Prostate gland (tissue), 2 donors: ENCODE measurements at places on chromosomes 13 and 19. TPM values are rescaled to one million over a fixed set of nuclear protein-coding genes. Genes with fewer than 3 reads are reported as not detected.

DNA sequence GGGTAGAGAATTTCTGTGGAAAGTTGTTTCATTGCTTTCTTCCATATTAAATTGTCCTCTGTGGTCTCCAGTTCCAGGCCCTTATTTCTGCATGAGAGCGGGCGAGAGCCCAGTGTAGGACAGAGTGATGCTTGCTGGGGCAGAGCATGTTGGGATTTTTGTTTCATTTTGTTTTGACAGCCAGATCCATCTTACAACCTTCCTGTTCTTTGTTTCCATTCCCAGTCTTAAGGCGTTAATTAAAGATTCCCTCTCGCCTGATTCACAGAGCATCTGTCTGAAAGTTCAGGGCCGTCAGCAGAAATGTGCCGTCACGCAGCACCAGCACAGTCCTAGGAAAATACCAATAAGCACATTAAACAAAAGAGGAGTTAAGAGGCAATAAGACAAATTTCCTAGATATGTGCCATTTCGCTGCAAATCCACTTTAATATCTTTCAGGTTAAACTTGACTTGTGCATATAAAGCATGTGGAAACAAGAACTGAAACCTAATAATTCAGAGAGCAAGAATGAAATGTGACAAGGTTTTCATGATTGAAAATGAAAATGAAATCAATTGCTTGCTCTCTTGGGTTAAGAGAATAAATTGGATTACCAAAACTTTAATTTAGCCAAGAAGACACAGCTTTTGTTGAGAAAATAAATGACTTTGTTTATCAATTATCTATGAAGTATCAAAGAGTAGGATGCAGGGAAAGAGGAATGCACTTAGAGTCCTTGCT, 210.7 kb upstream of the SLC10A2 start:
- no peak overlapping the region for H3K4me3 ChIP-seq
- no peaks in the 10 kb centered on the region for H3K4me1 ChIP-seq
- H3K27me3 ChIP-seq = no peaks in the 10 kb centered on the region
- no peak overlapping the region for H3K27ac ChIP-seq
- no peak for DNase-seq
- no peaks in the 10 kb centered on the region for H3K36me3 ChIP-seq

- no peak overlapping the region for H3K4me3 ChIP-seq
- H3K36me3 ChIP-seq = no peaks in the 10 kb centered on the region
- no peaks in the 10 kb centered on the region for H3K27me3 ChIP-seq
- H3K27ac ChIP-seq = no peak overlapping the region
- H3K4me1 ChIP-seq = no peaks in the 10 kb centered on the region
Measured at GRCh38 chr13:84917252-84917878, 881.9 kb downstream of the SLITRK6 start.

GRCh38 chr13:45353895-45354294, 12.9 kb upstream of the TPT1 start:
- H3K4me3 ChIP-seq = no peak overlapping the region
- no peaks in the 10 kb centered on the region for H3K4me1 ChIP-seq
- H3K36me3 ChIP-seq = no peaks in the 10 kb centered on the region
- no peak overlapping the region for H3K27ac ChIP-seq
- DNase-seq = no peak

DNA sequence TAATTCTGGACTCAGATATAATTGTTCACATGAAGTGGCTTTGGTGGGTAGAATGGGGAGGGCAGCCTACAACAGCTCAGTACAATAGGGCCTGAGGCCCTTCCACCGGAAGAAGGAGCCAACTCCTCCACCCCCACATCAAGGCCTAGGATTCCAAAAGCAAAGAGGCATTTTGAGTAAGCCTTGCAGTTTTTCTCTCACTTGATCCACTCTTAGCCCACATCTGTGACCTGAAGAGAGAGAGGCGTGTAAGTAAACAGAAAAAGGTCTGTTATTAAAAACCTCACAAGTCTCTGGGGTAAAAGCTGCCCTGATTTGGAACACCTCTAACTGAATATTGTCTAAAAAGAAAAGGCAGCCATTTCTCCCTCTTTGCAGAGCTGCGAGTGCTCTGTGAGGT, 214.1 kb upstream of the KL start:
- H3K4me1 ChIP-seq = no peaks in the 10 kb centered on the region
- DNase-seq = no peak
- no peaks in the 10 kb centered on the region for H3K36me3 ChIP-seq
- no peaks in the 10 kb centered on the region for H3K27me3 ChIP-seq
- no peak overlapping the region for H3K4me3 ChIP-seq

The MED4 gene
- 36.4 TPM for total RNA-seq

DNA sequence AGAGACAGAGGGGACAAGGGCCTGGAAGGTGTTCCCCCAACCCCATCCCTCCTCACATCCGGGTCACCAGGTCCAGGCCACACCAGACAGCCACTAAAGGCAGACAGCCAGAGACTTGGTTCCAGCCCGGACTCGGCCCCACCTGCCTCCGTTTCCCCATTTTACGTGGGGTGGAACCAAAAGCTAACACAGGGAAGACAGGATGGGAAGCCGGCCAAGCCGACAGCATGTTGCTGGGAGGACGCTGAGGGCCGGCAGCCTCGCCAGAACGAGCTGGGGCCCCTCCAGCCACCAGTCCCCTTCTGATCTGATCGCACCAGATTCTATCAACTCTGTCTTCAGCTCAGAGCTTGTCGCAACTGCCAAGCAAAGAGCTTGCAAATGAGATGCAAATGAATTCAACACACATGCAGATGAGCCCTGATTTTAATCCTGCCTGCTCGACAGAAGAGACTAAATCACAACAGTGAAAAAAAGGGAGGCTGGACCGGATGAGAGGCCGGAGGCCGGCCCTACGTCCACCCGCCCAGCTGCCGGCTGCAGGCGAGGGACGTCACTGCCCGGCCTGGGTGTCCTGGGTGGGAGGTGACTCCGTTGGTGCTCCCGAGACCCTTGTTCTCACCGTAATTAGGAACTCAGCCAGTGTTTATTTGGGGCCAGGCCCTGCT, 17.5 kb upstream of the SHC2 start:
- no peak overlapping the region for H3K27ac ChIP-seq
- no peaks in the 10 kb centered on the region for H3K36me3 ChIP-seq
- H3K4me3 ChIP-seq = no peak overlapping the region
- no peak for DNase-seq
- H3K27me3 ChIP-seq = no peaks in the 10 kb centered on the region

- peaks cover 6% of the 10 kb centered on the region for H3K36me3 ChIP-seq
- H3K27ac ChIP-seq = no peak overlapping the region
- no peaks in the 10 kb centered on the region for H3K4me1 ChIP-seq
- no peaks in the 10 kb centered on the region for H3K27me3 ChIP-seq
- H3K4me3 ChIP-seq = no peak overlapping the region
Measured at GRCh38 chr13:113630296-113630695, 27.7 kb downstream of the ATP4B start.

DNA sequence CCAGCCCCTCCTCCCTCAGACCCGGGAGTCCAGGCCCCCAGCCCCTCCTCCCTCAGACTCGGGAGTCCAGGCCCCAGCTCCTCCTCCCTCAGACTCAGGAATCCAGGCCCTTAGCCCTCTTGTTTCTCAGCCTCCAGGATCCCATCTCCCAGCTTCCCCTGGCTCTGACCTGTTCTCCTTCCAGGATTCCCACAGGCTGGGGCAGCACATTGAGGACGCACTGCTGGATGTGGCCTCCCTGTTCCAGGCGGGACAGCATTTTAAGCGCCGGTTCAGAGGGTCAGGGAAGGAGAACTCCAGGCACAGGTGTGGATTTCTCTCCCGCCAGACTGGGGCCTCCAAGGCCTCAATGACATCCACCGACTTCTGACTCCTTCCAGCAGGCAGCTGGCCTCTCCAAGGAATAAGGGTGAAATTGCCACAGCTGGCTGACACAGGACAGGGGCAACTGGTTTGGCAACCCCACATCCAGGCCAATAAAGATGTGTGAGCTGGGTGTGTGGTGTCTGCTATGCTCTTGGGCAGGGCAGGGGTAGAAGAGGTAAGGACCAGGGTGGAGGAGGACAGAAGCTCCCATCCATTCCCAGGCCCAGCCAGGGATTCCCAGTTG, 22.4 kb downstream of the CPT1C start:
- no peak overlapping the region for H3K27ac ChIP-seq
- H3K27me3 ChIP-seq = no peaks in the 10 kb centered on the region
- peak; percentile 30 for DNase-seq
- H3K36me3 ChIP-seq = no peaks in the 10 kb centered on the region

DNA sequence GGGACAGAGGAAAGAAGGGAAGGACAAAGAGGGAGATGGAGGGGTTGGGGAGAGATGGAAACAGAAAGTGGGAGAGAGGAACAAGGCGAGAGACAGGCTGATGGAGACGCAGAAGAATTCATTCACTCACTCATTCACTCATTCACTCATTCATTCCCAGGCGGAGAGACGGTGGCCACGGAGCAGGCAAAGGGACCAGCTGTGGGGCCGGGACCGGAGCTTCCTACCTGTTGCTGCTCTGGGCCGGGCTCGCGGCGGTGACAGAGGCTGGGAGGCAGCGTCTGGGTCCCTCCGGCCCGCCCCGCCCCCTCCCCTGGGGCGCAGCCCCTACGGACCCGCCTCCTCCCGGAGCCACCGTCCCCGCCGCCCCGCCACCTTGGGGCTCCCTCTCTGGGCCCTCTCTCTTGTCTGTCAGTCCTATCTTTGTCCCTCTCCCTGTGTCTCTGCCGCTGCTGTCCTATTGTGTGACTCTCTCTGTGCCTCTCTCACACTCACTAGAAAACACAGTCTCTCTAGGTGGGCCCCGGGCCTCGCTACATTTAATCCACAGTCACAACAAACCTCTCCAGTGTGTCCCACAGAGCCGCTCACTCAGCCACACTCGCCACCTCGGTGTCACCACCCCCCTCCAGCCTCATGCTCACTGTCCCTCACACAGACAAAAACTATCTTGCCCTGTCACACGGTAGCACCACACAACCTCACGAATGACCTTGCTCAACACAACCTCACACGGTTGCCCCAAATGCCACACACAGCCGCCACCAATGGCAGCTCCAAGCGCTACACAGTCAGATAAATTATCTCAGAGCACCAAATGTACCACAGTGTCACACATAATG, at the start of gene GNG8:
Gene GNG8 (minus strand): TSS at position 283 of the 842 bp plus-strand sequence. CDS start 1,520 bp downstream, outside the sequence.
- no peaks in the 10 kb centered on the region for H3K27me3 ChIP-seq
- H3K4me3 ChIP-seq = no peak within 1 kb of the TSS
- no peaks in the 10 kb centered on the region for H3K36me3 ChIP-seq

The TBXA2R gene
- 4.0 TPM for total RNA-seq

The YJEFN3 gene
- total RNA-seq = 8.1 TPM

The LYPD3 gene
- 9.8 TPM for total RNA-seq

The MAST1 gene
- total RNA-seq = 2.4 TPM

DNA sequence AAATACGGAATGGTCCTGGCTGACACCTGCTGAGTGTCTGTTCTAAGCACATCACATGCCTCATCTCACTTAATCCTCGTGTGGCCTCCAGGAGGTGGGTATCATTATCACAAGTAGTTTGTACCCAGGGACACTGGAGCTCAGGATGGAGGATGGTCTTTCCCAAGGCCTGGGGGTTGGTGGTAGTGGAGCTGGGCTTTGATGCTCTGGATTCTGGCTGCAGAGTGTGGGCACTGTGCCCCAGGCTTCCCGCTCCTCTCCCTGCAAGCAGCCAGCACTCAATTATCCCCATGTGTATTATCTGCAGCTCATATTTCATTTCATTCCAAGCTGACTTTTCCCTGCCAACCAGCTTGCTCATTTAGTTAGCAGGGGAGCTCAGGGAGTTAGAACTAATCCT, 52.1 kb downstream of the SIAH3 start:
- no peaks in the 10 kb centered on the region for H3K27me3 ChIP-seq
- no peaks in the 10 kb centered on the region for H3K4me1 ChIP-seq
- H3K27ac ChIP-seq = no peak overlapping the region
- DNase-seq = no peak
- no peaks in the 10 kb centered on the region for H3K36me3 ChIP-seq

DNA sequence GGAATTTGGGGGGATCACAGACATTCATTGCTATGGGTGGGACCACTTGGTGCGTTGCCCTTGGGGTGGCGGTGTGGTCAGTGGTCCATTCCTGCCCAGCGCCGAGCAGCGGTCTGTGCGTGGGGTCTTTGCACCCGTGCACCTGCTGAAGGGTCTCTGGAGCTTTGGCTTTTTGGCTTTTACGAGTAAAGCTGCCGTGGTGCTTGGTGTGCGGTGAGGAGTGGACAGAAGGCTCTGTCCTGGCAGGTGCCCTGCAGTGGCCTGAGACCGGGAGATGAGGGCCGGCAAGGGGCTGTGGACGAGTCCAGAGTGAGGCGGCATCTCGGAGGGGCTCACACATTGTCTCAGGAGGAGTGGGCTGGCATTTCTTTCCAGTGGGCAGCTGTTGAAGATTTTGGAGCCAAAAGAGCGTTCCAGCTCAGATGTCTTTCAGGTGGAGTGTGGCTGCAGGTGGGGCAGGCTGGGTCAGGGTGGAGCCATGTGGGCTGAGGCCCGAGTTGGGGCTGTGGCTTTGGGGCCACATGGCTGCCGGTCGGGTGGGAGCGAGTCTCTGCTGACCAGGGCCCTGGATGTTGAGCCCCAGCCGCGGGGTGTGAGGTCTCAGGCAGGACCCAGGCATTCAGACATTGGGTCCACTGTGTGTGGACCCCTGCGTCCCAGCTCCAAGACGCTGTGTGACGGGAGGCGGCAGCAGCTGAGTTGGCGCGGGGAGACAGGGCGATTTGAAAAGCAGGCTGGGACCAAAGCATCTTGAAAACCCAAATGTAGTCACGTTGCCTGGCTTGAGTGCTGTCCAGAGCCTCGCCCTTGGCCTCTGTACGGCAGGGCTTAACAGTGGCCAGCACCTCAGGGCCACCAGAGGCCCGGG, 11.7 kb downstream of the GNA11 start:
- H3K36me3 ChIP-seq = no peaks in the 10 kb centered on the region
- no peak overlapping the region for H3K4me3 ChIP-seq
- no peak overlapping the region for H3K27ac ChIP-seq

DNA sequence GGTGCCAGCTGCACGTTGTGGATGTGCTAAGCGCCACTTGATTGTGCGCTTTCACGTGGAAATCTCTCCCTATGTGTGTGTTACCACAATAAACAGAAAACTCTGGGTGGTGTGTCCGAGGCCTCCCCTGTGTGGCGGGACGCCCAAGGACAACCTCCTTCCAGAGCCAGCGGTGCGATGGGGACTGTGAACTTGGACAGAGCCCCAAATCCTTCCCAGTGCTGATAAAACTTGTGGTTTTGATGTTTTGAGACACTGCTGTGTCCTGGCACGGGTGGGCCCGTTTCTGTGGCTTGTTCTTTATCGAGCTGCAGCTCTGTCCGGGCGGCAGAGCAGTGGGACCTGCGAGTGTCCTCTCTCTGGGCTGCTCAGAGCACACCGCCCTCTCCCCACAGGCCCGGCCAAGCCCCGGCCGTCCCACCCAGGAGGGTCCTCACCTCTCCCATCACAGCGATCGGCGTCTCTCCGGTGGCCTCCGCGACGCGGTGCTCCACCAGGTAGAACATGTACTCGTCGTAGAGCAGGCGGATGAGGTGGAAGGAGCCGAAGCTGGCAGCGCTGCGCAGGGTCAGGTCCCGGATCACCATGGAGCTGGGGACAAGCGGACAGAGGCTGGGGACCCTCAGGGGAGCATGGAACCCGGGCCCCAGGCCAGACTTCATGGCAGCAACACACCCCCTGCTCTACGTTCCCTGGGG, 18.8 kb upstream of the RANBP3 start:
- no peak for DNase-seq
- H3K4me3 ChIP-seq = no peak overlapping the region
- no peak overlapping the region for H3K27ac ChIP-seq
- no peaks in the 10 kb centered on the region for H3K27me3 ChIP-seq

GRCh38 chr19:50255115-50255514, 51.7 kb downstream of the MYH14 start:
- no peaks in the 10 kb centered on the region for H3K27me3 ChIP-seq
- DNase-seq = no peak
- H3K4me3 ChIP-seq = no peak overlapping the region
- no peak overlapping the region for H3K27ac ChIP-seq
- no peaks in the 10 kb centered on the region for H3K36me3 ChIP-seq

GRCh38 chr19:51749979-51750378, 1.7 kb downstream of the FPR1 start:
- no peak overlapping the region for H3K4me3 ChIP-seq
- H3K27me3 ChIP-seq = no peaks in the 10 kb centered on the region
- no peak overlapping the region for H3K27ac ChIP-seq
- DNase-seq = no peak
- no peaks in the 10 kb centered on the region for H3K36me3 ChIP-seq
- no peaks in the 10 kb centered on the region for H3K4me1 ChIP-seq

The KLK15 gene
- total RNA-seq = 4.0 TPM
